CD14-positive monocyte (primary cell): ENCODE measurements at places on chromosomes 2 and 18.

DNA sequence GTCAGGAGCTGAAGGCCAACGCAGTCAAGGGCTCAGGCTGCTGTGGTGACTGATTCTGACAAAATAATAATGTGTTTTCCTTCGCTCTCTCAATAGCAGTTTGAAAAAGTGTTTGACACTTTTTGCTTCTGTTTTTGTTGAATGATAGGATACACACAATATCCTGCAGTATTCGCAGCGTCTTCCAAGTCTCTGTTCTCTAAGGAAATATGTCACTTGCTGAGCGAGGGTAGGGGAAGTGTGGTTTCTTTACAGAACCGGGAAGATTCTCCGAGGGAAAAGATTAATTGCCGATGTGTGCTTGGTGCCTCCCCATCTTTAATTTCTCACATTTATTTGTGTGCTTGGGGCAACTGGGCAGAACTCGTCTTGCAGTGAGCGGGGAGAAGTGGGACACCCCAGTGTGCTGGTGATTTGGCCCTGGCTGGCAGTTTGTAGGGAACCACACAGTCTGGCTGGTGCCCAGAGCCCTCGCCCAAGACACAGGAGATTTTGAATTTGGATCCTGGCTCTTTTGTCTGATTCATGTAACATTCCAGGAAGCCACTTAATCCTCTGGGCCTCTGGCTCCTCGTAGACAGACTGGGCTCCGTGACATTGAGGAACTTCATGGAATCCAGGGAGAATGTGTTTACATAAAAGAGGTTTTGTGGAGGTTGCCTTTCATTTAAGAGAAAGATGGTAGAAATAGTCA, 169.4 kb downstream of the LDLRAD4 start:
- no peak for DNase-seq

GRCh38 chr18:65753520-65753919, 2.7 kb downstream of the CDH7 start:
- no peak for DNase-seq

GRCh38 chr2:8514796-8515758, 166.8 kb upstream of the ID2 start:
- peak; percentile 60 for DNase-seq

- DNase-seq = no peak
Observed at GRCh38 chr2:212646698-212647366, 108.2 kb upstream of the ERBB4 start.

- DNase-seq = no peak
Observed at GRCh38 chr2:241945311-241945710, 75.8 kb downstream of the RTP5 start.

GRCh38 chr2:207768168-207768865, 1.4 kb downstream of the FZD5 start:
- DNase-seq = peak; percentile 39
